GM23248 (cell line): ENCODE measurements at places on chromosomes 5 and 9. TPM values are rescaled to one million over a fixed set of nuclear protein-coding genes. Genes with fewer than 3 reads are reported as not detected.
A peak's percentile ranks its signal among the peaks of the same experiment; 100 is the strongest.

DNA sequence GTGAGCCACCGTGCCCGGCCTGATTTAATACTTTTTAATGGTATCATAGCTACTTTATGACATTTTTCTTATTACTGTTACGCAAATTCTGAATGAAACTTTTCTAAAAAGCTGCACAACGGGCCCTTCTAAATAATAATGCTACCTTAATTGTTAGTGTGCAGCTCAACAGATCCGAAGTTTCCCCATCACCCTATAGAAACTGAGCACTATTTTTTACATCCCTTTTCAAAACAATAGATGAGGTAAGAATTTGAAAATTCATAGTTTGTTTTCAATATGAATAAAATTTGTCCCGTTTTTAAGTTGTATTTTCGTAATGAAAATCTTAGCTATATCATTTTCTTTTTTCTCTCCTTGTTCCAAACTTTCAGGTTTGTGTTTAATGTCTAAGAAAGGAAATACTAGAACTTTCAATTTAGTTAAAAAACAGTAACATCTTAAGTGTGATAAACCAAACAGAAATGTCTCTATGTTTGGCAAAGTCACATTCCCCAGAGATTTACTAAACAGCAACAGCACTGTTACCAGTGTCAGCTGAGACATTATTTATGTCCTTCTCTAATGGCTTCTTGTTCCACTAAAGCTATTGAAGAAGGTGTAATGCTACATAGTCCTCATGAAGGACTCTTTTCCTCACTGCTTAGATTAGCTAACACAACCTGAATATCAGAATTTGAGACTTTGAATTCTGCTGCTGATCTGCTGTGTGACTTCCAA is 22.9 kb downstream of the KIF2A start:
- DNase-seq = no peak

DNA sequence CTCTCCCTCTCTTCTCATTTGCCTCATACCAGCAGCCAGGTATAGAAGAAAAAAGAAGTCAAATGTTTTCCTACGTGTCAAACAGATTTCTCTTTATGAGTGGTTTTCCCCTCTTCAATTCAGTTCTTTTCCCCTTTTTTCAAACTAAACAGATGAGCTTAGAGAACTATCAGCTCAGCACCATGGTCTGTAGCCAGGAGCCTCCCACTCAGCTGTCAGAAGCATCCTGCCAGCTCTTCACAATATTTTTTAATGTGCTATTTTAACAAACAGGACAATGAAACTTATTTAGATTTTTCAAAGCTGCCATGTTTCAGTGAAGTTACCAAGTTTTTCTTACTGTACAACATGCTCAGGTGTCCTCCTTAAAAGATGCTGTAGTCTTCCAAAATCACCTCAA is 63.5 kb downstream of the CMYA5 start:
- no peak for DNase-seq

DNA sequence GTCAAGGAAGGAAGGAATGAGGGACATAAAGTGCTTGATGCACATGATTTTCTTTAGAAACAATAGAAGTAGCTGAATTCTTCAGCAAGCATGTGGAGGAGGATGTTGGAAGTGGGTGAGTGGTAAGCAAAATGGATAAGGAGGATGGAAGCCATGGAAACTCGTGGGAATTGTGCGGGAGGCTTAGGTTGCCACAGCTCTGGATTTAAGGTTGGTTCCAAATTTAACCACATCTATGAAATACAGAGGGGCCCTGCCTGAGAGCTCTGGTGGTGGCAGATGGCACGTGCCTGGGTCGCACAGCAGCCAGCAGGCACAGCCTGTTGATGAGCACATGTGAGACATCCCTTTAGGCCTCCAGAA is 284.7 kb downstream of the SMARCA2 start:
- no peak for DNase-seq

DNA sequence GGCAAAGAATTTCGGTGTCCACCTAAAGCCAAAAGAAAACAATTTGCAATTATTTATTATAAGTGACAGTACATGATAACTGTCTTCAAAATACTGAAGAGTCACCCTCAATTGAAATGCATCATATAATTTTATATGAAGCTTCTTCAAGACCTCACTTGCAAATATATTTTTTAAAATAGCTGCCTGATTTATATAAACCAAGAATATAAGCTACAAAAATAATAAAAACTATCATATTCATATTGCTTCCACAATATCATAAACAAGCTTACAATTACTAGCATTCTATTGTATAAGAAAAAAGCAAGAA is 144.1 kb downstream of the CETN3 start:
- DNase-seq = no peak

- peak; percentile 26 for DNase-seq
Observed at GRCh38 chr9:109886617-109887016, 106.6 kb downstream of the PALM2AKAP2 start.

GRCh38 chr9:134776080-134776796 is 104.4 kb upstream of the FCN2 start:
- DNase-seq = no peak

- DNase-seq = peak; percentile 49
Observed at GRCh38 chr9:126470241-126470993, 143.3 kb upstream of the LMX1B start.

DNA sequence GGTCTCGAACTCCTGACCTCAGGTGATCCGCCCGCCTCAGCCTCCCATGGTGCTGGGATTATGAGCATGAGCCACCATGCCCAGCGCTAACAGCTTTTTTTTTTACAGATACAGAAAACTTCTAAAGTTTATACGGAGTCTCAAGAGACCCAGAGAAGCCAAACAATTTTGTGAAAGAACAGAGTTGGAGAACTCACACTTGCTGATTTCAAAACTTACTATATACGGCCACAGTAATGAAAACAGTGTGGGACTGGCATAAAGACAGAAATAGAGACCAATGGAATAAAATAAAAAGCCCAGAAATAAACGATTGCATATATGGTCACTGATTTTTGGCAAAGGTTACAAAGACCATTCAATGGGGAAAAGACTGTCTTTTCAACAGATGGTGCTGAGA is 85.6 kb upstream of the CACNA1B start:
- no peak for DNase-seq

GRCh38 chr9:113695901-113696300 is 180.2 kb upstream of the ZNF618 start:
- peak; percentile 30 for DNase-seq

C7 gene
- not detected in 2 replicates for total RNA-seq

CER1 gene
- total RNA-seq = not detected in 2 replicates
